ENCODE measurements at places on chromosomes 6 and 20.
A peak's percentile ranks its signal among the peaks of the same experiment; 100 is the strongest.

DNA sequence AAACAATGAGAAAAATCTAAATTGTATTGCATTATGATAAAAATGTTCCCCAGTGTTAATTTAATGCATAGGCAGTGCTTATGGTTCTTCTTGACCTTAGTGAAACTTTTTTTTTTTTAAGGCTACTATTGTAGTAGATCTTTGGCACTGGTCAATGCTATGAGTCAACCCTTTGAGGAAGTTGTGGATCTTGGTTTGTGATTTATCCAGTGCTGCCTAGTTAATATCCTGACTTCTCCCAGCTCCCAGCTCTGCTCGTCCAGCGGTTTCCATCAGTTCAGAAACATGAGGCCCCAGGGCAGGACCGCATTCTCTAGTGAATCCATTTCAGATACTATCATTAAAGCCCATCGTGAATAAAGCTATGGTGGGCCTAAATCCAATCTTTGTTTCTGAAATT, 364.5 kb upstream of the JARID2 start:
- DNase-seq = no peak

DNA sequence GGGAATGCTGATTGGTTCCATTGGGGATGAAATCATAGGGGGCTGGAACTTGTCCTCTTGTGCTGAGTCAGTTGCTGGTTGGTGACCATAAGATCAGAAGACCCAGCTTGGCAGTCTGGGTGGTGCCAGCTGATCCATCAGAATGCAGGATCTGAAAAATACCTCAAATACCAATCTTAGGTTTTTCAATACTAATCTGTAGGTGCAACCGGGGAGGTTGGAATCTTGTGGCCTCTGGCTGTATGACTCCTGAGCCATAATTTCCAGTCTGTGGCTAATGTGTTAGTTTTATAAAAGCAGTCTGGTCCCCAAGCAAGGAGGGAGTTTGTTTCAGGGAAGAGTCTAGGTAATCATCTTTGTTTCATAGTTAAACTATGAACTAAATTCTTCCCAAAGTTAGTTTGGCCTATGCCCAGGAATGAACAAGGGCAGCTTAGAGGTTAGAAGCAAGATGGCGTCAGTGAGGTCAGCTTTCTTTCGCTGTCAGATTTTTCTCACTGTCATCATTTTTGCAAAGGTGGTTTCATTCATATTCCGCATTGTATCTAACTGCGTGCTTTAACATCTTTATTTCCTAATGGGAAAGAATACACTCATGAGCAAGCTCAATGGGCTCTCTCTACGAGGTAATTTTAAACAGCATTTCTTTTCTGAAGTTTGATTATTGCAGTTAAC, 2.0 kb downstream of the ARMH2 start:
- no peak for DNase-seq

GRCh38 chr6:101178748-101179147, 214.8 kb upstream of the GRIK2 start:
- DNase-seq = no peak

DNA sequence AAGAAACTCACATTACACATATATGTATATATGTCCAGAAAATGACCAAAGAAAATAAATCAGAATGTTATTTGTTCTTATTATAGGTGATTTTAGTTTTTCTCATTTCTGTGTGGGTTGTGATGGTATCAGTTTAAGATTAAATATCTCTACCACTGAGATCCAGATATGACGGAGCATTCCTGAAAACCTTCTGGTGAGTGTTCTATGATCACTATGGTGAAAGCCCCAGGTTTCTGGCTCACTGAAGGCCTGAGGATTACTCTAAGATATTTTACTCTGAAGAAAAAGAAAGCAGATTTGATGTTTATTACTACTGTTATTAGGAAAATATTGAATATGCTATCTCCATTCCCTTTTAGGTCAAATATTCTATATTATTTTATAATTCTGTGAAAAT, 62.8 kb upstream of the L3MBTL3 start:
- no peak for DNase-seq

GRCh38 chr6:55931101-55931500, 55.7 kb upstream of the BMP5 start:
- DNase-seq = no peak

GRCh38 chr6:14945461-14946185, 300.2 kb upstream of the JARID2 start:
- no peak for DNase-seq

DNA sequence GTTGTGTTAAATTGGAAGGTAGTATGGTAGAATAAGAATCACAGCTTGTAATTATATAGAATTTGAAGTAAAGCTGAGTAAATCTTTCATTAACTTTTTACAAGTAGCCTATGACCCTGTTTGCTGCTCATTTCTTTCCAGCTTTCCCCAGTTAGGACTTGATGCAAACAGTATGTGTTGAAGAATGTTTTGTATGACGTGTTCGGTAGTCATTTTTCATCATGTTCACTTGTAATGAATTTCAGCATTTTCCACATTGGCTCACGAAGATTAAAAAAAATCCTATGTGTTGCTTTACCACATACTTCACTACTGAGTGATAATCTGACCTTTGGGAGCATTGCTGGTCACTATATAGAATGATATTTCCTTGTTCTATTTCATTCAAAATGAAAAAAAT, 162.4 kb downstream of the CDKAL1 start:
- no peak for DNase-seq

DNA sequence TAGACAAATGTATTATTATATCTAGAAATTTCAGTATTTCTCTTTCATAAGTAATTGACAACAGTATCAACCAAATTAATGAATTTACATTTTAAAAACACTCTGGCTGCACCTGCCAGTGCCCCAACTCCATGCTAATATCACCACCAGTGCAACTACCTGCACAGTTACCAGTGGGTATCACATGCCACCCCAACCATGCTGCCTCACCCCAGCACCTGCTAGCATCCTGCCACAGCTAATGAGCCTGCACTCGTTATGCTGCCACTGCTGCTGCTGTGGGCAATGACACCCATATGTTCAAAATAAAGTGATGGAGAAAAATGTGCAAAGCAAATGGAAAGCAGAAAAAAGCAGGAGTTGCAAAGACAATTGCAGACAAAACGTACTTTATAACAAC, 855.9 kb upstream of the MANEA start:
- no peak for DNase-seq

- no peak for DNase-seq
Observed at GRCh38 chr6:146388736-146389364, 154.8 kb upstream of the RAB32 start.

DNA sequence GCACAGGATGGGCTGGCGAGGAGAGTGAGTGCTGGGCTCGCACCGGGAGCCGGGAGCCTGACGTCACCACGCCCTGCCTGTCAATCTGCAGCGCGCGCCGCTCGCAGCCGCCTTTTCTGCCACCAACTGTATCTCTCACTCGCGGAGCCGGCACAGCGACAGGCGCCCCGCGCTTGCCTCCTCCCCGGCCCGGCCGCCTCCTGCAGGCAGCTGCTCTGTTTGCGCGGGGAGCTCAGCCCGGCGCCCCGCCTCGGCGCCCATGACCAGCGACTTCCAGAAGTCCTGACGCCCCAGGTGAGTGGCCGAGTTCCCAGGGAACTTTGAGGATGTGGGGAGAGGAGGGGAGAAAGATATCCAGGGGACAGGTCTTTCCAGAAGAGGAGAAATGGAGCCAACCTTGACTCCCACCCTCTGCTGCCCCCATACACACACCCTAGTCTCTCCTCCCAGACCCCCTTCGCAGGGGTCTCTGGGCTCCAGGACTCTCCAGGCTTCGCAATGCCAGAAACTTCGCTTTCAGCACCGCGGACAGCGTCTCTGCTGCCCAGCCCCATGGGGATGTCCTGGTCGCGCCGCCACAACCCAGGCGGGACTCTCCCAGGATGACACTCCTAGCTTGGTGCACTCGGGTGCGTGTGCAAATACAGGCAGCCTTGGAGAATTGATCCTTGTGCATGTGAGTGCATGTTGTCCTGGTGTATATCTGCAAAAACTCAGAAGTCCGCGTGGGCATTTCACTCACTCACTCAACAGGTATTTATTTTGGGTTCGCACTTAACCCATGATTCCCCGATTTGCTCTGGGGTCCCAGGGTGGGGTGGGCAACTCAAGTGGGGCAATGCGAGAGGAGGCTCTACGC, at the start of gene GPR6:
TSS of gene GPR6 (plus strand) at position 138 of the 859 bp plus-strand sequence. CDS start 802 bp downstream, outside the sequence.
- peak; percentile 63 for DNase-seq

- no peak for DNase-seq
Observed at GRCh38 chr6:161351858-161352257, 78.0 kb upstream of the AGPAT4 start.

GRCh38 chr20:11159728-11160127, 485.9 kb upstream of the JAG1 start:
- peak; percentile 31 for DNase-seq

GRCh38 chr6:35674594-35674993, 14.1 kb downstream of the FKBP5 start:
- no peak for DNase-seq

DNA sequence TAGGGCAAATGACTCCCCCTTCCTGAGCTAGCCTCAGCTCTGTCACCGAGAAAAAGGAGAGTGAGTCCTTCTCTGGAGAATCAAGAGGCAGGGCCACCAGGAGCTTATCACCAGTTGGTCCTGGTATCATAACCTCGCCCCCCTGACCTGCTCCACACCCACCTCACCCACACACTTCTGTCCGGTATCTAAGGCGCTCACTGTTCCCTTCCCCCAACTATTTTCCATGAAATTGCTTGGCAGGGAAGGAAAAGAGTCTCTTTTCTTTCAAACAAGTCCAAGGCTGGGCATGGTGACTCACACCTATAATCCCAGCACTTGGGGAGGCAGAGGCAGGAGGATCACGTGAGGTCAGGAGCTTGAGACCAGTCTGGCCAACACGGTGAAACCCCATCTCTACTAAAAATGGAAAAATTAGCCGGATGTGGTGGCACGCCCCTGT, 77.6 kb downstream of the ZMYND8 start:
- no peak for DNase-seq

Measured in left colon (tissue), 2 donors.